ENCODE measurements at places on chromosomes 7 and 10.

DNA sequence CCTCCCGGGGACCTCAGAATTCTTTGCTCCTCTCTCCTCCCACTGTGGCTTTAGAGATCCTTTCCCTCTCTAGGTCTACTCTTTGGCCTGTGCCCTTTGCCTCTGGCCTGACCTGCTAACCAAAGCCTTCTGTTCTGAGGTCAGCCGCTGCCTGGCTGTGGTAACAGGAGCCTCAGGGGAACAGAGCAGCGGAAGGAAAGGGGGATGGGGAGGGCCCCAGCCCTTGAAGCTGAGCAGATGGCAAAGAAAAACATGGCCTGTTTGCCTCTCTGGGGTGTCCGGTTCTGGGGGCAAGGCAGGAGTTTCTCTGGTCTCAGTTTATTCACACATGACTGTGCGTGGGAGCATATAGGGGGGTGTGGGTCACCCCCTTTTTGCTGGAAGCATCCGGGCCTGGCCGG, 28.2 kb downstream of the COL26A1 start:
- DNase-seq: peak; percentile 36

DNA sequence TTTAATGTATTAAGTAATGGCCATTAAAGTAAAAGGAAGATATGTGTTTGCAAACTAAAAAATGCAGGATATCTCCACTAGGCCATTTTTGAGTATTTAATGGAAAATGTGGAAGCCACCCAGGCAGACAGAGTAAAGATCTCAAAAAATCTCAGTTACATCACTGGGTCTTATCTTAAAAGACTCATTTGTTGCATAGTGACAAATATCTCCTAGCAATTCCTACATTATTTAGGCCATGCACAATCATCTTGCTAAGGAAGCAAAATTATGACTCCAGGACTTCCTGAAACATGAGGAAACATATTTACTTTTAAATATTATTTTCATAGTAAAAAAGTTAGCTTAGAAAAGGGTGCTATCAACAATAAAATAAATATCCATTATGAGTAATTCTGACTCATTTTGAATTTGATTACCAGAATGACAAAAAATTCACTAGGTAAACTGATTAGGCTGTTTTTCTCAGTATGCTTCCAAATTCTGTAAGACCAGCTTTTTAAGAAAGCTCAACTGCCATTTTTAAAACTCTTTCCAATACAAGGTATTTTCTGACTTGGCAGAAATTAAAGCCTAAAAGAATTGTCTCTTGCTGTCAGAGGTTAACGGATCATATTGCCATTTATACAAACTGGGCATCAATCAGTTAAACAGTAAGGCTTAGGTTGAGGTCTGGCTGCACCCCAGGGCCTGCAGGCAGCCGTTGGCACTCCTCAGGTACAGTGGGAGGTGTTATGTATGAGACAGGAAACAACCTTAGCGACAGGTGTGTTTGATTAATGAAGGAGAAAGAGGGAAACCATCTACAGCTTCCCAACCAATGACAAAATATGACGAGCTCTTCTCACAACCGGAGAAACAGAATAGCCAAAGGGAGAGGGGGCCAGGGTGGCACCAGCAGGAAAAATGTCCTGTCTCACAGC, 31.8 kb downstream of the PCLO start:
- DNase-seq: no peak

GRCh38 chr7:137987968-137988367, 13.9 kb downstream of the CREB3L2 start:
- DNase-seq: no peak

GRCh38 chr10:88996927-88997326, 6.3 kb downstream of the FAS start:
- DNase-seq: no peak

GRCh38 chr7:103690242-103690974, 244.4 kb upstream of the SLC26A5 start:
- DNase-seq: no peak

GRCh38 chr7:151435103-151435916, 4.6 kb downstream of the CRYGN start:
- no peak for DNase-seq

- DNase-seq: no peak
Measured at GRCh38 chr7:1812509-1813393, 142.7 kb downstream of the ELFN1 start.

- no peak for DNase-seq
Measured at GRCh38 chr10:89421018-89421476, 6.7 kb downstream of the IFIT5 start.

DNA sequence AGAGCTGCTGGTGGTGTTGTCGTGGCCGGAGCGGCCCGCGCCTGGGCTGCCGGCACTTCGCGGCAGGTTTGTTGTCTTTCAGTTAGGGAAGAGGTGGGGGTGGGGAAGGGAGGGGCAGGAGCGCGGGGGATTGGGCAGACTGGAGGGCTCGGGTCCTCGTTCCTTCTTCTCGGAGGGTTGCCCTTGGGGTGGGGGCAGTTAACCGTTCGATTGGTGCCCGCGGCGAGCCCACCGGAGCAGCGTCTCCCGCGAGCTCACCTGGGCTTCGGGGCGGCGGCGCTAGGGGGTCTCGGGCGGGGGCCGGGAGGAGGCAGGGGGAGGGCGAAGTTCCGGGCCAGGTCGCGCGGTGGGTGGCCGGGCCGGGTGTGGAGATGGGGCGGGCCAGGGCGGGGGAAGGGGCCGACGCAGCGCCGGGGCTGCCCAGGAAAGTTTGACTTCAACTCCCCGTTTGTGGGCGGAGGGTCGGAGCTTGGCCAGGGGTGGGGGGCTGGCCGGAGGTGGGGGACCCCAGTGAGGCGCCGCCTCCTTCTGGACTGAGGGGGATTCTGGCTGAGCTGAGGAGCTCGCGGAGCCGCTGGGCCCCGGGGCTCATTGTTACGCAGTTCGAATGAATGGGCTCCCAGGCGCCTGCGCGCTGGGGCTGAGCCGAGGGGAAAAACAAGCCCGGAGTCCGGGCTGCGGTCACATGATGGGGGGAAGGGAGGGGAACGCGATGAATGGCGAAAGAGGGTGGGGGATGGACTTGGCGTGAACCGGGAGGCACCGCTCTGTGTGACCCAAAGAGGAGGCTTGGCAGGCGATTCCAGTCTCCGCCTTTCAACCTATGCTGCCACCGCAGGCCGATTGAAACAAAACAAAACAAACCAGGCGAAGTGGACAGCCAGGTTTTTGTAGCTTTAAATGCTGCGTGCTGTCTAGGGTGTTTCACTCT, 582 bp downstream of the HBP1 start:
- peak; percentile 97 for DNase-seq

- no peak for DNase-seq
Measured at GRCh38 chr7:106795084-106795876, 69.8 kb upstream of the PIK3CG start.

- DNase-seq: no peak
Measured at GRCh38 chr7:6563936-6564770, 12.9 kb upstream of the GRID2IP start.

DNA sequence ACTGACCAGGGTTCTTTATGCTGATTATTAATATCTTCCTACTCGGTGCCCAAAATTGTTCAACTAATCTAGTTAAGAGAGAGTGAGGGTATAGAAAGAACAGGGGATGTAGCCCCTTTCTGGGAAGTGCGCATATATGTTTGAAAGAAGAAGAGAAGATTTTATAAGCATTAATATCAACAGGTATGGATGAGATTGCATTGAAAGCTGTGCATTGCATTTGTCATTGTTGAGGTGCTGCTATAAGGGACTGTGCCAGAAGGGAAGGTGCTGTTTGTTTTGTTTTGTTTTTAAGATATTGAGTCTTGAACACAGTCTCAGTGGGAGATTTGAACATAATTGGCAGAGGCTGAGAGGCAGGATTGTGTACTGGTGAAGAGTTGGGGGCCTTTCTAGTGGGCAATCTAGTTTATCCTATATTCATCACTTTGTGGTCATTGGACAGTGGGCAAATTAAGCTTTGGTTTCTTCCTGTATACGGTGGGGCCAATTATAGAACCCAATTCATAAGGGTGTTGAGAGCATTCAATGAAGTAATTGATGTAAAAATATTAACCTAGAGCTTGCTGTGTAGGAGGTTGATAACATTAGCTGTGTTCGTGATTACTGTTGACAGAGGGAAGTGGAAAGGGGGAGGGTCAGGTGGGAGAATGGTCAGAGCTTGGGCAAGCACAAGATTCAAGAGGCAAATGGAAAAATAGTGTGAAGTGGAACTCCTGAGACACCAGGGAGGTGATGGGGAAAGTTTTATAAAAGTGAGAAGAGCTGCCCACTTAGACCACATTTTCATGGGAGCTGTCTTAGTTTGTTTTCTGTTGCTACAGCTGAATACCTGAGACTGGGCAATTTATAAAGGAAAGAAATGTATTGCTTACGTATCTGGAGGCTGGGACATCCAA, 19.9 kb upstream of the PCGF5 start:
- DNase-seq: no peak

DNA sequence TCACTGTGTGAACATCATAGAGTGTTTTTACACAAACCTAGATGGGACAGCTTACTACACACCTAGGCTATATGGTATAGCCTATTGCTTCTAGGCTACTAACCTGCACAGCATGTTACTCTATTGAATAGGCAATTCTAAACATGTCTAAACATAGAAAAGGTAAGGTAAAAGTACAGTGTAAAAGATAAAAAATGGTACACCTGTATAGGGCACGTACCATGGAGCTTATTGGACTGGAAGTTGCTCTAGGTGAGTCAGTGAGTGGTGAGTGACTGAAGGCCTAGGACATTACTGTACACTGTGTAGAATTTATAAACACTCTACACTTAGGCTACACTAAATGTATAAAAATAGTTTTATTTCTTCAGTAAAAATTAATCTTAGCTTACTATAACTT, 182.0 kb upstream of the THSD7A start:
- DNase-seq: no peak

- DNase-seq: no peak
Measured at GRCh38 chr10:77417359-77417758, 220.2 kb downstream of the KCNMA1 start.

DNA sequence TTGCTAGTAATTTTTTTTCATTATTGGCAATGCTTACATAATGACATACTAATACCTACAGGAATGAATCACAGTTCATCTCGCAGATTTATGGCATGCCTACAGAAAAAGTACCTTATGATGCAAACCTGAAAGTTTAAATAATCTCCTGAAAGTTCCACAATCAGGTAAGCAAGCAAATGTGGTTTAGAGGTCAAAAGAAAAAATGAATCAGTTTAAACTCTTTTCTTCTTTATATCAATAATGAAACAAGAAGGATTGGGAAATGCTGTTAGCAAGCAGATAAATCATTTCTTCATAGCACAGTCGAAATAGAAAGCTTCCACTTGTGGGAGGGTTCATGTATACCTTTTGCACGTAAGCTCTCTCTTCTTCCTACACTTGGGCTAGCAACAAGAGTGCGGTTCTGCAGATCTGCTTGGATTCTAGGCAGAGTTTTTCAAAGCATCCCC, 53.7 kb upstream of the MTPN start:
- DNase-seq: no peak

DNA sequence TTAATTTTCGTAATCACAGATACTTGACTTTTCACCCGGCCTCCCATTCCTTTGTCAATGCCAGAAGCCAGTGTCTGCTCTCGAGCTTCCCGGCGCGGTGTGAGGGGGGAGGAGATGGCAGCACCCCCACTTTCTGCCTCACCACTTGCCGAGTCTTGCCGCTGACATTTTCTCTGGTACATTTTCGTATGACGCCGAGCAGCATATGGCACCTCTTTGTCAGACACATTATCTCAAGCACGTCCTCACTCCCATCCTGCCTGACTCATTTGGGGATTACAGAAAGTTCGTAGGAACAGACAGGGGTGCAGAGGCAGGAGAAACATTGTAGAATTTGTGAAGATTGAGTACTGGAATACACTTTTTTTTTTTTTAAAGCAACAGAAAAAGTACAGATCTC, 60.8 kb upstream of the SORCS3 start:
- no peak for DNase-seq

DNA sequence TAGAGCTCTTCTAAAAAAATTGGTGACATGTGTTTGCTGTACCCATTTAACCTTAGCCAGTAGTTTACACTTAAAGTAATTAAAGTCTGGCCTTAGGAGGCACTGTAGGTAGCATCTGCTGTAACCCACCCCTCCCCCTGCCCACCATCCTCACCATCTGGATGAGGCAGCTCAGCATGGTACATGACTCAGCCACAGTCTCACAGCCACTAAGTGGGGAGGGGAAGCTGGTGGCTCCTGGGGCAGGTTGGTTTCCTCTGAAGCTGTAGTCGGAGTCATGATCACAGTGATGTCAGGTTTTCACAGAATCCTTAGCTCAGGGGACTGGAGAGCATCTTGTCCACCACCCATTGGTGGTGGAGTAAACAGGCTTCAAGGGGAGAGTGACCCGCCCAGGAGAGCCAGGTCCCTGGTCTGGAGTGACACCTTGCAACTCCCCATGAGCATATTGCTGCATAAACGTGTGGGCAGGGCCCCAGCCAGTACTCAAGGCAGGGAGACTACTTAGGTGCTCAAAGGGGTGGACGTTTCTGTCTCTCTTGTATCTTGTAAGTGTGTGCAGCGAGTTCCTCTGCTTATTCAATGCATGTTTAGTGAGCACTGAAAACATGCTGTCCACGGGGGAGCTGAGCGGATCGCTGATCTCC, 125.9 kb downstream of the GRK5 start:
- no peak for DNase-seq

DNA sequence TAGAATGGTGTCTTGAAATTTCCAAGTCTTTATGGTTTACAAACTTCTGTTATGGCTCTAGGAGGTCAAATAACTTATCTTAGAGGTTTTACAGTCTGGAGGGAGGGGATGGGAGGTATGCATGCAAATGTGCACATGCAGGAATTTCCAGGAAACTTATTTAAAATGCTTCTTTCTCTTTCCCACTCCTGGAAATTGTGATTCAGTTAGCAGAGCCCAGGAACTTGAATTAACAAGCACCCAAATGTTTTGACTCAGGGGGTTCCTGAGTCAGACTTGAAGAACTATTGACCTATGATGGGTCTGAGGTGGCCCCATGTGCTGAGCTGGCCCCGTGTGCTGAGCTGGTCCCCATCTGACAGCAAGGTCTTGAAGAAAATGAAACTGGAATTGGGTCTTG, 669.4 kb downstream of the INHBA start:
- DNase-seq: no peak

GRCh38 chr10:11242443-11243387, 225.0 kb downstream of the CELF2 start:
- no peak for DNase-seq

DNA sequence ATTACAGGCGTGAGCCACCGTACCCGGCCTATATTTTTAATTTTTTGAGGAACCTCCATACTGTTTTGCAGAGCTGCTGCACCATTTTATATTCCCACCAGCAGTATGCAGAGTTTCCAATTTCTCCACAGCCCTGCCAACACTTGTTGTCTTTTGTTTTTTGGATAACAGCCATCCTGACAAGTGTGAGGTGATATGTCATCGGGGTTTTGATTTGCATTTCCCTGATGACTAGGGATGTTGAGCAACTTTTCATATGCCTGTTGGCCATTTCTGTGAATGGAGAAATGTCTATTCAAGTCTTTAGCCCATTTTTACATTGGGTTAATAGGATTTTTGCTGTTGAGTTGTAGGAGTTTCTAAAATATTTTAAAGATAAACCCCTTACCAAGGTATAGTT, 22.2 kb downstream of the ENTPD7 start:
- DNase-seq: peak; percentile 64

- no peak for DNase-seq
Measured at GRCh38 chr10:114095559-114096337, 52.1 kb downstream of the ADRB1 start.

- no peak for DNase-seq
Measured at GRCh38 chr10:89332123-89332633, 4.4 kb downstream of the IFIT3 start.
